IPS DF 6.9 (cell line): ENCODE measurements at places on chromosomes 12 and 14.
A peak's percentile ranks its signal among the peaks of the same experiment; 100 is the strongest.

DNA sequence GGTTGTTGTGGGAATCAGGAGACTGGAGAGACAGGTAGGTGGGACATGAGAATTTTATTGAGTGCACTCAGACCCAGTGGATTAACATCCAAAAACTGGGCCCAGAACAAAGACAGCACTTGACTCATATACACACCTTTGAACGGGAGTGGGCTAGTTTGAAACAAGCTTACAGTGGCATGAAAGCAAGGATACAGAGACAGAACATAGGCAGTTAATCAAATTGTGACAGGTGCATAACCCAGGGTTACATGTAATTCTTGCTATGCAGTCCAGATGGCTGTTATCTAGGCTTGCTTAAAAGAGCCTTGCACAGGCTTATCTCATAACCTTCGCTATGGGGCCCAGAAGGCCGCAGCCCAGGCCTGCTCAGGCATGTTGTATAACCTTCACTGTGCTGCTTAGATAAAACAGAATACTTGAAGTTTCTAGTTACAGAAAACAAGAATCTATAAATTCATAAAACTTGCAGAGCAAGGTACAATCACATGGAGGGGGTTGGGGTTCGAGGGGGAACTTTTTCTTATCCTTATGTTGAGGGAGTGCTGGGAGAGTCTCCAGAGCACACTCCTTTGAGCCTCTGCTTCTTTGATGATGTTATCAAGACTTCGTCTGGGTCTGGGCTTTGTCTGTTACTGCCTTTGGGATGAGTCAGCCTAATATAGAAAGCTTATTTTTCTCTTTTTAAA lies 81.7 kb downstream of the TNFAIP2 start:
- DNase-seq: no peak

DNA sequence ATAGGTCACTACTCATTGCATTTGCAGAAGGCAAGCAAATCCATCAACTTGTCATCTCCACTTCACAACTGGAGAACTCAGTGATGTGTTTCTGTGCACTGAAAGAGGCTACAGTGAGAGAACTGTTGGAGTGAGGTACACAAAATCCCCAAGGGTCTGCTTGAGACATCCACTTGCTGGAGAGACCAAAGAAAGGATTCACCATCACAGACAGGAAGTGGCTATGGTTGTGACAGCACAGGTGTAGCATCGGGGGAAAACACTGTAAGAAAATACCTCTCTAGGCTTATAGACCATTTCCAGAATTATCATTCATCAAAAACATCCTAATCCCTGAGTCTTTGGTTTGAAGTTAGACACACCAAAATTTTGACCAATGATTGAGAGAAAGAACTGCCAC lies 201.3 kb upstream of the OR4E1 start:
- no peak for DNase-seq

DNA sequence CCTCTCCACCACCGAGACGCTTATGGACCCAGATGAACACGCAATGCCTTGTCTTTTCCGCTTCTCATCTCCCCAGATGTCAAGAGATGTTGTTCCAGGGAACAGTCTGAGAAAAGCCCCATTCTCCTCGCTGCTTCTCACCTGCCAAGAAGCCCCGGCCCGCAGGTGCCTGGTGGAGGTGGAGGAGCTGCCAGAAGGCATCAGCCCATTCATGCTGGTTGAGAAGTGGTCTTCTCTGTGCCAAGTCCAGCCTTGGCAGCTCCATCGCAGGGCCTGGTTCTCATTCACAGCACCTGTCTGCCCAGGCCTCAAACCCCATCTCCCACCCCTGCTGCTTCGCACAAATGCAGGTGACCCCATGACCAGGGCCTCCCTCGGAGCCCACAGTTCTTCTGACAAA lies 42.3 kb upstream of the TMEM263 start:
- no peak for DNase-seq

DNA sequence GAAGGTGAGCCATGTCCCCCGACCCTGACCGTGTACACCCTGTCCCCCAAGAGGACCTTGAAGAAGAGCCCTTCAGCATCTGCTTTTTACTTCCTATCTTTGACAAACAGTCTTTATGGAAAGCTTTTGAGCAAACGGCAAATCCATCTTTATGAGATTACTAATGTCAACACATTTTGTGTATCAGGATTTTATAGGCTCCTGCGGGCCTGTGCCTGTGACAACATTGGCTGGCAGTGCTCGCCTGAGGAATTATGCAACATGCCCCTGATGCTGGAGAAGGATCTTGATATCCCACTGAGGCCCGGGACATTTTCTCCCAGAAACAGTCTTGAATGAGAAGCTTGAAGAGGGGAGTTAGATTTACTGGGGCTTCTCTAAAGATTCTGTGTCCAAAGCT lies 416.5 kb downstream of the NRXN3 start:
- DNase-seq: no peak

DNA sequence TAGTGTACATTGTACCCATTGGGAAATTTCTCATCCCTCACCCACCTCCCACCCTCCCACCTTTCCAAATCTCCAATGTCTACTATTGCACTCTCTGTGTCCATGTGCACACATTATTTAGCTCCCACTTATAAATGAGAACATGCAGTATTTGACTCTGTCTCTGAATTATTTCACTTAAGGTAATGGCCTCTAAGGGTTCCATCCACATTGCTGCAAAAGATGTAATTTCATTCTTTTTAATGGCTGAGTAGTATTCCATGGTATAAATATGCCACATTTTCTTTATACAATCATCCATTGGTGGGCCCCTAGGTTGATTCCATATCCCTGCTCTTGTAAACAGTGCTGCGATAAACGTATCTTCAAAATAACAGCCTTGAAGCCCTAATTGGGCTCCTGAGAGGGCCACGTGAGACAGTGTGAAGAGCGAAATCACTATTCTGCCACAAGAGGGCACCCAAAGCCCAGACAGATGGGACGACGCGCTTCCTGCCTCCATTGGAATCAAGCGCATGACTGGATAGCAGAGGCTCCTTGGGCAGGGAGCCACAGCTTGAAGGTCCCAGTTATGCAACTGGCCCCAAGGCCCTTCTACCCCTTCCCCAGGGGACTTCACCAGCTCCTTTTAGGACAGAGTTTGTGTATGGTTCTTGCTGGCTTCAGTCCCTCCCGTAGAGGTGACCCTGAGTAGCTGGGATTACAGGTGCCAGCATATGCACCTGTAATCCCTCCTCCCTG lies 21.3 kb upstream of the CD27 start:
- DNase-seq: peak; percentile 89
